ENCODE measurements at places on chromosomes 12 and 14.

- no peak overlapping the region for H3K27ac ChIP-seq
- H3K4me3 ChIP-seq = no peak overlapping the region
- H3K36me3 ChIP-seq = no peaks in the 10 kb centered on the region
- peaks cover 19% of the 10 kb centered on the region for H3K27me3 ChIP-seq
These were observed 63.1 kb upstream of the CNOT2 start for GRCh38 chr12:70180130-70180529.

- H3K36me3 ChIP-seq = no peaks in the 10 kb centered on the region
- no peak for ATAC-seq
- H3K27ac ChIP-seq = no peak overlapping the region
- H3K27me3 ChIP-seq = no peaks in the 10 kb centered on the region
- H3K4me3 ChIP-seq = no peak overlapping the region
These were observed 29.8 kb upstream of the NFYB start for GRCh38 chr12:104167519-104168458.

- no peaks in the 10 kb centered on the region for H3K4me1 ChIP-seq
- ATAC-seq = no peak
- H3K27ac ChIP-seq = no peak overlapping the region
- no peaks in the 10 kb centered on the region for H3K27me3 ChIP-seq
- no peaks in the 10 kb centered on the region for H3K36me3 ChIP-seq
- H3K4me3 ChIP-seq = no peak overlapping the region
These were observed 192.2 kb downstream of the SYT1 start for GRCh38 chr12:79056775-79057174.

DNA sequence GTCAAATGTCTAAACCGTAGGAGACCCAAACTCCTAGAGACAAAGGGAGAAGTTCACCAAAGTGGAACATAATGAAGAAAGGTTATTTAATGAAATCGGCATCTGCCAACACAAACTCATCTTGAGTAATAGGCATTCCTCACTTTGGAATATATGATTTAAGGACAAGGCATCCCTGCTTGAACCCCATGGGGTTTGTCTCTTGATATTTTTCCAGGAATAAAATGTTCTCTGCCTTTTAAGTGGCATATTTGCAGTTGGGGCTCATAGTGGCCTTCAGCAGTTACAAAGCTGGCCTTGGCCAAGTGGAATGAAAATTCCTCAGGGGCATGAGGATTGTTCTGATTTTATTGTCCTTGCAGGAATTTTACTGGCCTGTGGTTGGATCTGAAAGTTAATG is 7.1 kb downstream of the POP5 start:
- H3K27me3 ChIP-seq = no peaks in the 10 kb centered on the region
- no peak overlapping the region for H3K4me3 ChIP-seq
- H3K4me1 ChIP-seq = peaks cover under 1% of the 10 kb centered on the region

DNA sequence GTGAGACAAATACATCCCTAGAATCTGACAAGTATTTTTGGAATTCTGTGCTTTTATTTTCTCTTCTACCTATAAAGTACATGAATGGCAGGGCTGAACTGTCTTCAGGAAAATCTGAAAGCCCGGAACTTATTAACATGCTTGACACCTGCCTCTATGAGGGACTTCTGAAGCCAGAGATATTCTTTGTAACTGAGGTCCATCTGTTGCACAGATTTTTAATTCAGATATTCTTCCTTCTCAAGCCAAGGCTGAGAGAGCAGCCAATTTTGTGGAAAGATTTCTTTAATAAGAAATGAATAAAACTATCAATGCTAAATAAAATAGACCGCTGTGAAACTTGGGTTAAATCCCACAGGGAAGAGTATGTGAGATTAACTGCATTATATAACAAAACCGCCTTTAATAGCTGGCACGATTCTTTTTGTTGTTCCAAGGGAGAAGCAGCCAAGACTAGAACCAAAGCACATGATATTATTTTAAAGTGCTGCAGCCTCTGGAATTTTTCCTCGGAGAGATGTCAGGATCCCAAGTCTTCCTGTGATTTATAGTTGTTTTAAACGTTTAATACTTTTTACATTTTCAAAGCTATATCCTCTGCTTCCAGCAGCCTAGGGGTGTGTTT is 148.9 kb downstream of the CRADD start:
- H3K4me1 ChIP-seq = no peaks in the 10 kb centered on the region
- H3K36me3 ChIP-seq = no peaks in the 10 kb centered on the region
- no peak overlapping the region for H3K4me3 ChIP-seq
- no peak for ATAC-seq
- no peak overlapping the region for H3K27ac ChIP-seq

Measured in stimulated activated memory B cell treated with anti-CD40 and anti-IgM and Interleukin-4, amounts not matched to agents 10 μg/mL and 1 μg/mL and 100 μg/mL, for 72 hours (primary cell).